ENCODE measurements at places on chromosomes 5 and 9.

- no peak for DNase-seq
These were observed 4.9 kb downstream of the SUSD1 start for GRCh38 chr9:112170235-112170634.

GRCh38 chr5:54861212-54861894 lies 124.0 kb downstream of the ESM1 start:
- DNase-seq: no peak

- DNase-seq: no peak
These were observed 182.6 kb upstream of the GNA14 start for GRCh38 chr9:77830618-77831285.

GRCh38 chr5:5882706-5883105 lies 460.2 kb downstream of the ICE1 start:
- DNase-seq: no peak

- no peak for DNase-seq
These were observed 22.6 kb upstream of the CSF1R start for GRCh38 chr5:150108711-150109514.

- DNase-seq: no peak
These were observed 15.3 kb downstream of the GCNT4 start for GRCh38 chr5:75037106-75037505.

DNA sequence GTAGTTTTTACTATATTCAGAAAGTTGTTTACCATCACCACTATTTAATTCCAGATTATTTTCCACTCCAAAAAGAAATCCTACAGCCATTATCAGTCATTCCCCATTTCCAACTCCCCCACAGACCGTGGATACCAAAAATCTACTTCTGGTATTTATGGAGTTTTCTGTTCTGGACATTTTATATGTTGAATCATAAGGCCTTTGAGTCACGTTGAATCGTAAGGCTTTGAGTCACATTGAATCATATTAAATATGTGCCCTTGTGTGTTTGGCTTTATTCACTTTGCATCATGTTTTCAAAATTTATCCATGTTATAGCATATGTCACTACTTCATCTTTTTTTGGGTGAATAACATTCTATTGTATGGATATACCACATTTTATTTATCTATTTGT lies 454.1 kb upstream of the NUDT12 start:
- no peak for DNase-seq

- no peak for DNase-seq
These were observed 4.4 kb upstream of the CEP72 start for GRCh38 chr5:607541-608428.

- no peak for DNase-seq
These were observed 58.0 kb upstream of the PTPN3 start for GRCh38 chr9:109556061-109556460.

- no peak for DNase-seq
These were observed 424.1 kb downstream of the TLR4 start for GRCh38 chr9:118128313-118128712.

GRCh38 chr5:9344751-9345240 lies 201.1 kb downstream of the SEMA5A start:
- no peak for DNase-seq

DNA sequence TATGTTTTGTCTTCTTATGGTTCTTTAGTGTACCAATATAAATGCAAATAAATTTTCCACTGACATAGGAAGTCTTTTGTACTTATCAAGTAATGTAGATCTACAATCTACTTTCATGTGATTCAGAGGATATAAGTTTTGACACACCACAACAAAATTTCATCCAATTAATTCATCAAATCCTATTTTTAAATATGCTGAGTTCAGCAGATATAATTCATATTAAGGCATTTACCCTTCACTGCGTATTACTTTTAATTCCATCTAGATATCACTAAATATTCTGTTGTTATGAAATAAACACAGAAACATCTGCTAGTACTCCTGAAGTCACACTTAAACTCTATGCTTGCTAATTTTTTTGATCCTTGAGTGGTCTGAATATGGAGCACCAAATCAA lies 19.8 kb upstream of the ZNF354A start:
- no peak for DNase-seq

DNA sequence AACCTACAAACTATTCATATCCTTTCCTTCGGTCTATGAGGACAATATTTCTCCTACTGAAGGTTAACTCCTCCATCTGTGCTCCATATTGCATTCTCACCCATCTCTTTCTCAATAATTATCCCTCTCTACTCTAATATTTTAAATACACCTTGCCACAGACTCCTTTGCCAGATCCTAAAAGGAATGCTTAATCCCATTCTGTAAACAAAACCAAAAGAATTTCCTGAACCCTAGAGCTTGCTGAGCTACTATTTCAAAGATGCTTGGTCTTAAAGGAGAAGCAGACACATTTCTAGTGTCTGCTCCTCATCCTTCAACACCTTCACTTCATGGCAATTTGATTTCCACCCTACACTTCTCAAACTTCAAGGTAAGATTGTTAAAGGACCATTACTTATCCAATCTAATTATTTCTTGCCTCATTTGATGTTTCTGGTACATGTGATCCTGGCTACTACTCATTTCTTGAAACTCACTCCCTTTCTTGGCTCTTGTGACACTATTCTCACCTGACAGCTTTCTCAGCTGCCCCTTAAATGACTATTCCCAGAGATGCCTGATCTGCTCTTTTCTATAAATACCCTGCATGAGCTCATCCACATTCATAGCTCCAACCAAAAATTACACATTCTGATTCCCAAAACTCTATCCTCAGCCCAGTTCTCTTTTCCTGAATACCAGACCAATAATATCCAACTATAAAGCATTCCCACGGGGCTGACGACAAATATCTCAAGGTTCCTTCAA lies 20.2 kb downstream of the HOMER1 start:
- DNase-seq: no peak

GRCh38 chr5:18403941-18404438 lies 769.7 kb downstream of the TAF11L14 start:
- no peak for DNase-seq

GRCh38 chr5:168305281-168305680 lies 13.8 kb downstream of the WWC1 start:
- DNase-seq: no peak

- DNase-seq: no peak
These were observed at the start of gene TEK for GRCh38 chr9:27108981-27109541. TSS of gene TEK (plus strand) at chr9:27109225. CDS start at chr9:27109591, 366 bp downstream.

GRCh38 chr9:126443144-126443543 lies 116.5 kb downstream of the MVB12B start:
- no peak for DNase-seq

- DNase-seq: no peak
These were observed 46.6 kb downstream of the MAP3K1 start for GRCh38 chr5:56861893-56862485.

GRCh38 chr5:134149571-134150303 lies 27.0 kb downstream of the SKP1 start:
- DNase-seq: no peak

DNA sequence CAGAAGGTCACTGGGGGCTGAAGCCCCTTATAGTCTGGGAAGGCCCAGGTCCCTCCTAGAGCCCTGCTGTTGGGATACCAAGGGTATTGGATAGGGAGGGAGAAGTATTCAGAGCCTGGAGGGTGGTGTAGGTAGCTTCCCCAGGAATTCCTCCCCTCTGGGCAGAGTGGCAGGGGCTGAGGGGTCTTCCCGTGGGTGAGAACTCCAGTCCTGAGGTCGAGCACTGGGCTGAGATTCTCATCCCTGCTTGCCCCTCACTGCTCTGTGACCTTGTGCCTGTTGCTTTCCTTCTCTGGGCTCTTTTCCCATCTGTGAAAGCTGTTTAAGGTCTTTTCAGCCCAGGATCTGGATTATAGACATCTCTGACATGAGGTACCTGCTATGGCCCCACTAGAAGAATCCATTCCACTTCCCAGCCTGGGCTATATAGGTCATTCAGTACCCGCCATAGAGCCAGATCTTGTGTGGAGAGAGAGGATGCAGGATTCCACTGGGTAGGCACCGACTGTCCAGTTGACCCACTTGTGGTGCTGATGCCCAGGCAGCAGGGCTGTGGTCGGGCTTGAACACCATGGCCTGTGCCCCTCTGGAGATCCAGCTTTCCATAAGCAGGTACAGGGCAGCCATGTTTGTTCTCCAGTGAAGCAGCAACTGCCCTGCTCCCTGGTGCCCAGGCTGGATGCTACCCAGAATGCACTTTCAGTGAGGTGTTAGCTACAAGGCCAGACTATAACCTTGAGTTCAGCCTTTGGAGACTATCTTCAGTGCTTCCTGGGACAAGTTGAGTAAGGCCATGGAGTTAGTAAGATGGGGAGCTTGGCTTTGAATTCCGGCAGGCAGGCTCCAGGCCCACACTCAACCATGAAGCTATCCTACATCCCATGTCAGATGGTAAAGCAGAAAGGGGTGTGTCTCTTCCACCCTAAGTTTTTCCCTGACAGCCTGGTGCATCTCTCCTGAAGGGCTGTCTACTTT lies 60.1 kb downstream of the AMBP start:
- no peak for DNase-seq

- DNase-seq: no peak
These were observed 8.9 kb downstream of the IPO11 start for GRCh38 chr5:62421414-62421813.

DNA sequence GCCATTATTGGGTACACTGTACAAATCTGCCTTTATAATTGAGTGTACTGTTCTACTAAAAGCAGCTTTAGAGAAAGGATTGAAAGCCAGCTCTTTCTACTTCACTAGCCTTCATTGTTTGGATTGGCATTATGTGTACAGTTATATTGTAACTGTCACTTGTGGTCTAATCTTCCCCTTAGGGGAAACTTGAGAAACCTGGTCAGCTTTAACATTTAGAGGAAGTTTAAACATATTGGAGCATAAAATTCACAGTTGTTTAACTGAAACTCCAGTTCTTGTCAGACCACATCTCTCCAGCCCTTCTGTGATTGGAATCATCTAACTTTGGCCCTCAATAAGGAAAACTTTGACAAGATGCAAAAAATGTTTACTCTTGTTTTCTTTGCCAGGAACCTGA lies 24.6 kb downstream of the PIK3R1 start:
- DNase-seq: no peak

- DNase-seq: no peak
These were observed 27.9 kb upstream of the FBXL7 start for GRCh38 chr5:15472116-15472515.

DNA sequence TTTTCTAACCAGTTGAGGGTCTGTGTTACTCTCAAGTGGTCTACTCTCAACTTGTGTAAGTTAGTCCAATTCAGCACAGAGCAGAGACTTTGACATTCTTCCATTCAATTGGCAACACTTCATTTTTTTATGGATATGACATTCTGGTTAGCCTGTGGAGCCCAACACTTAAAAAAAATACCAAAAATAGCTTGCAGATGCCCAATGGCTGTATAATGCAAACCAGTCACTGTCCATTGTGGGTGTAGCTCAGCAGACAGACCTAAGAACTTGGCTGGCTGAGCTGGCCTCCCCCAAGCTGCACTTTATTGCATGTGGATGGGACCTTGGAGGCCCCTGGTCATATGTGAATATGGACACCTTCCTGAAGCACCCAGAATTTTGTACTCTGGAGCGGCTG lies 103.2 kb downstream of the DPYSL3 start:
- no peak for DNase-seq

DNA sequence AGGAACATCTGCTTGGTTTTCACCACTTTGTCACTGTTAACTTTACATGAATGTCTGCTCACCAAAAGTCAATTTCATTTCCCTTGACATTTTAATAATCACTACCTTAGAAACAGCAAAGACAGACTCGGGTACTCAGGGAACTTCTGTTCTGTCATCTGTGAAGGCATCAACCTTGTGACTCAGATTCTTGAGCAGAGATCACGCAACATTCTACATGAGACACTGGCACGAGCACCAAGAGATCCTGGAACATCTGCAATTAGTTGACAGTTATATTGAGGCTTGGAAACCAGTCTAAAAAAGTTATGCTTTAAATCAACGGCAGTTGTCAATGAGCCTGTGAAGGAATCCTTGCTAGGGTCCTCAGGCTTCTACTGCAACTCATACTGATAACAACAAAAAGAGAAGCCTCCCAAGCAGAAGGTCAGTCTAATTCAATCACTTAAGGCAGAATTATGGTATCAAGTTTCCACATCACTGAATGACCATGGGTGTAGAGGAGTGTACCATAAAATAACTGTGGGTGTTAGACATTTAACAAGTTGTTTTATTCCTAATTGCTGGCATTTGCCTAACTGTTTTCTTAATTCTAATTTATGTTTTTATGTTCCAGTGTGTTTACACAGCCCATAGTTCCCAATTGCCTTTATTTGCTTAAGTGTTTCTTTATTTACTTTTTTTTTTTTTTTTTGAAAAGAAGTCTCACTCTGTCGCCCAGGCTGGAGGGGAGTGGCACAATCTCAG lies 3.3 kb upstream of the PBX3 start:
- DNase-seq: no peak

GRCh38 chr5:42506662-42507061 lies 83.4 kb downstream of the GHR start:
- DNase-seq: no peak

- DNase-seq: no peak
These were observed at the start of gene ANXA1 for GRCh38 chr9:73151653-73152542. TSS of gene ANXA1 (plus strand) at chr9:73151865. CDS start at chr9:73158536, 6,671 bp downstream.

DNA sequence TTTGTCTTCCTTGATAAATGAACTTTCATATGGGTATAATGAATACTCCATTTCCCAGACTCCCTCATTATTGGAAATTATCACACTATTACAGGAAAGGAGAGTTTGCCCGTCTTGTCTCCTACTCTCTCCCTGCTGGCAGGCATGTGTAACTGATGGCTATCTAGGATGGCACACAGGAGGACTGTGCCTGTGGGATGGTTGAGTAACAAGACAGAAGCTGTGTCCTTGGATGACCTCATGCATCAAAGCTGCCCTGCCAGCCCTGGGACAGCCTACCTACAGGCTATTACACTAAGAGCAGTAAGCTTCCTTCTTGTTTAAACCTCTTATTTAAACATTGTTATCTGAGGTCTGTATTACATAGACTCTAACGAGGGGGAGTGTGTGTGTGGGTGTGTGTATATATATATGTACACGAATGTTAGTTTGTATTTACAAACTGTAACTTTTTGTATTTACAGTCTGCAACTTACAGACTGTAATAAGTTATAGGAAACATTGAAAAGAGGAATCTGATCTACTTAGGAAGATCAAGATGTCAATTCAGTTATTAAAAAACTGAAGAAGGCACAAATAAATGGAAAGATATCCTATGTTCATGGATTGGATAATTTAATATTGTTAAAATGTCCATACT lies 247.6 kb upstream of the ACO1 start:
- no peak for DNase-seq

DNA sequence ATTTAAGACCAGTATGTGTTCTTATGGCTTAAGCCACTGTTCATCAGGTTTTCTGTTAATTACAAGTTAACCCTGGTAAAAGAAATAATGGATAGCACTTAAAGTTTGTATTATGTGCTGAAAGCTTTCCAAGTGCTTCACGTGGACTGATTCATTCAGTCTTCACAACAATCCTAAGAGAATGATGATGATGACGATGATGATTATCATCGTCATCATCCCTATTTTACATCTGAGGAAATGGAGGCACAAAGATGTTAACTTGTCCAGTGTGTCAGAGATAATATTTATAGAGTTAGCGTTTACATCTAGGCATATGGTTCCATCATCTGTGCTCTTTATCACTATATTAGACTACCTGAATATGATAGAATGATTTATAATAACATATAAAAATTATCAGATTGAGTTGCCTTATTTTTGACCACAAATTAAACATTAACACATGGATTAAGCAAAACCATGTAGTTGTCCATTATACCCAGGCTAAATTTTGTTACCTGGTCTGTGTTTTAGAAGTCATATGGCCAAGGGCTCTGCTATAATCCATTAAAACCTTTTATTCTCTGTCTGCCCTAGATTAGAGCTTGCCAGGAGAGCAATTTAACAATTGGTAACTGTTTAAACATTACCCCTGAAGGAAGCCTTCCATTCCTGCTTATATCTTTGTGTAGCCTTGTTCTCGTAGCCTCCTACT lies 102.3 kb upstream of the MAP3K1 start:
- no peak for DNase-seq

Measured in activated CD8-positive, alpha-beta memory T cell treated with anti-CD3 and anti-CD28 coated beads for 1 hour (primary cell).